ENCODE measurements at places on chromosomes 7 and 10.

DNA sequence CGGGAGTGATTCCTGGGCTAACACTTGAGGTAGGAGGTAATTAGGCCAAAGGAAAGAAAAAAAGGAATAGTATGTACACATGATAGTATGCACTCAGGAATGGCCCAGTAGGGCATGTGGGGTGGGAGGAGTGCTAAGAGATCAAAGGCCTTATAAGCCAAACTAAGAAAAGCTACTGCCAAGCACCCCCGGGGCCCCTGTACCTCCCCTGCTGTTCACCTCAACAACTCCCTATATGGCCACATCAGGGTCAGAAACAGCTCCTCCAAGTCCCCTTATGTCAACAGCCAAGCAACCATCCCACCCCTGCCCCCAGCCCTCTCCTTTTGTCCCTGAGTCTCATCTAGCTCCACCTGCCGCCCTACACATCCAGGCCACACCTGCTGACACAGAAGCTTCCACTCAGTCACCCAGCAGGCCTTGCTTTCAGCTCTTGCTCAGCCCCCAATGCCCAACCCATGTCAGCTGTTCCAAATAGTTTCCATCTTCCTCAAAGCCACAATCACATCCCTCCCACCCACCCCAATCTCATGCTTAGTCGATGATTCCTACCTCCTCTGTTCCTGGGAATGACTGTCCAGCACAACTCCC is 80.2 kb downstream of the SORBS1 start:
- DNase-seq, result peak; percentile 86

DNA sequence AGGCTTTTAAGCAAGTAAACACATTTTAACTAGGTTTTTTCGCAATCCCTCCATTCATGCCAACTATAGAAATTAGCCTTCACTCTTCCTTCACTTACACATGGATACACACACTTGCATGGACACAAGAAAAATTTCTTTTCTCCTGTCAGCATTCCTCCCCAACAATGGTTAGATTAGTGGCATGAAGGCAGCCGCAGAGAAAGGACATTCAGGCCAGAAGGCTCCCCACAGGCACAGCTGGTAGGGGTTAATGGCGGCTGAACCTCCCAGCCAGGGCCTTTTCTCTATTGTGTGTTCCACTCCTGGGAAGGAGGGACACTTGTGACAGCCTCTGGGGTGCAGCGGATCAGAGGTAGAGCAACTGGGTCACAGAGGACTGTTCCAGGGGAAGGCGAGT is 255.0 kb upstream of the SP8 start:
- DNase-seq, result no peak

- DNase-seq, result no peak
Observed at GRCh38 chr10:67971311-67971710, 86.9 kb downstream of the SIRT1 start.

GRCh38 chr7:26311798-26312197 is 20.1 kb downstream of the SNX10 start:
- DNase-seq, result no peak

- DNase-seq, result no peak
Observed at GRCh38 chr7:28808796-28809533, 149.2 kb downstream of the TRIL start.

- DNase-seq, result no peak
Observed at GRCh38 chr10:31090894-31091607, 59.4 kb upstream of the ZNF438 start.

DNA sequence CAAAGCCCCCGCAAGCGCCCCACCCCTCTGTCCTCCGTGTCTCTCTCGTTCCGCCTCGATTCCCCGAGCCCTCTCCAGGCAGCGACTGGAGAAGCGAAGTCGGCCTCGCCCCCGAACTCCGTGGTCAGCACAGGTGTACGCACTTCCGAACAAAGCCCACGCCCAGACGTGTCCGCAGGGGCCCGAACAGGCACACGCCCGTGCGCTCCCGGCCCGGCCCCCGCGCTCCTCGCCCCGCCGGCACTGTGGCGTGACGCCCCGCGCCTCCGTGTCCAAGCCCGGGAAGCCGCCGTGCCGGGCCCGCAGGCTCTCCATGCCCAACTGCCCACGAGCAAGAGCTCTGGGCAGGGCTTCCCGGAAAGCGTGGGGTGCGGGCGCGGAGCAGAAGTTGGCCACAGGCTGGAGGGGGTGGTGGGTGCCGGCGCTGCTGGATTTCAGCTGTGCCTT is 662 bp downstream of the NRCAM start:
- no peak for DNase-seq

- DNase-seq, result no peak
Observed at GRCh38 chr7:42164881-42165428, 72.1 kb downstream of the GLI3 start.

GRCh38 chr10:84054743-84055142 is 84.6 kb upstream of the GHITM start:
- no peak for DNase-seq

- no peak for DNase-seq
Observed at GRCh38 chr7:82434275-82435022, 9.1 kb downstream of the CACNA2D1 start.

GRCh38 chr7:70098905-70099672 is 500.8 kb downstream of the AUTS2 start:
- no peak for DNase-seq

DNA sequence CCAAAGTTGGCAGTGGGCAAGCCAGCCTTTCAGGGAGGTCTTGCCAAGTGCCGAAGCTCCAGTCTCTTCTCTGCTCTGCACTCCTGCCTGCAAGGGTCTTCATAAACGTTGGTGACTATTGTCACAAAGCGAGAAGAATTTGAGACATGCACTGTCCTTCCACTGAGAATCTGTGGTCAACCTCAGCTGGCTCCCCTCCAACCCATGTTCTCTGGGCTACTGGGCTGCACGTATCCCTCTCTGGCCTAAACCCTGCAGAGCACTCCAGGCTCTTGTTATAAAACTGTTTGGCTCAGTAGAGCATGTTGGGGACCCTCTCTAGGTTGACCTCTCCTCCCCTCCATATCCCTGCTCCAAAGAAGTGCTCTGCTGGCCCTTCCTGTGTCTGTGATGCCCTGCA is 260.4 kb upstream of the NFE2L3 start:
- DNase-seq, result no peak

- no peak for DNase-seq
Observed at GRCh38 chr7:42460148-42460547, 223.1 kb upstream of the GLI3 start.

DNA sequence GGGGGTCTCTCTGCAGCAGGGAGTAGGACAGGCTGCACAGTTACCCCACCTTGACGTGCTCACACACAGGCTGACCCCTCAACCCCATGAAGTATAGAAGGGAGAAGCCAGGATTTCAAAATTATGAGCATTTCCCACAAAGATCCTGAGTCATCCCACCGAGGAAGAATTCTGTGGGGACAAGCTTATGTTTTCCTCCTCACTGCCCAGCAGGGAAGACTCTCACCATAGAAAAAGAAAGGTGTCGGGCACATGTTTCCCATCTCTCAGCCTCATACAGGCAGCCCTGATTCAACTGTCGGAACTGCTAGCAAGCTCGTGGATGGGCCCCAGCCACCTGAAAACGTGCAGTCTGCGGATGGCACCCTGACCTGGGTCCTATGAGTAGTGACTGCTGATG is 499.7 kb upstream of the MKI67 start:
- DNase-seq, result no peak

GRCh38 chr10:113061054-113061430 is 111.0 kb downstream of the TCF7L2 start:
- no peak for DNase-seq

- peak; percentile 44 for DNase-seq
Observed at GRCh38 chr7:110835849-110836248, 255.1 kb upstream of the LRRN3 start.

All from large intestine (tissue), 12 donors.